GM12892 (cell line): ENCODE measurements at places on chromosomes 12 and 14.

GRCh38 chr14:101602466-101602840 lies 41.2 kb downstream of the DIO3 start:
- no peak for DNase-seq

- no peak for DNase-seq
These were observed 12.5 kb upstream of the EML1 start for GRCh38 chr14:99780690-99781089.

DNA sequence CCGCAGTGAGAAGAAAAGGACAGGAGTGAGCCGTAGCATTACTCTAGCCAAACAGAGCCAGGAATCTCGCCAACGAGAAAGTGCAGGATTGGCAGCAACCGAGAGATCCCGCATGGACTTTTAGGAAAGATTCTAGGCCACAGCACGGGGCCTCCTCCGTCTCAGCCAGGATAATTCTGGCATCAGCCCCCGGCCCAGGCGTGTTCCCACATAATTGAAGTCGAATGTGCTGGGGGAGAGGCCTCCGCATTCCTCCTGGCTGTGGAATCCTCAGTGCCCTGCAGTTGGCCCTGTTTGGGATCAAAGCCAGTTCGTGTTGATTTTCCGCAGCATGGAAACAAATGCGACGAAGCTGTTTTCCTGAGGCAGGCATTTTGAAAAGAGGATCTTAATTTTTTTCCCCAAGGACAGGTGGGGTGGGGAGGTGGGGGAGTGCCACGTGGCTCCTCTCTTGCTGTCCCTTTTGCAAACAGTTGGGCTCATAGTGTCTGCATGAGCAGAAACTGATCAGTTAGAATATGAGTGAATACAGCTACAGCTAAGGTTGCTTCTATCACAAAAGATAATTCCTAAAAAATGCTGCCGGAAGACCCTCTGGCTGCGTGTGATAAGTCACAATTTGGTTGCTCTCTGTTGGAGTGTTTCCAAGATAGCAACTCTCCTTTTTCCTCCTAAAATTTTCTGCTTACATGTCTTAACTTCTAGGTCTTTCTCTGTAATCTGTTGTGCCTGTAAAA lies 37.3 kb upstream of the ATXN2 start:
- DNase-seq, result no peak

DNA sequence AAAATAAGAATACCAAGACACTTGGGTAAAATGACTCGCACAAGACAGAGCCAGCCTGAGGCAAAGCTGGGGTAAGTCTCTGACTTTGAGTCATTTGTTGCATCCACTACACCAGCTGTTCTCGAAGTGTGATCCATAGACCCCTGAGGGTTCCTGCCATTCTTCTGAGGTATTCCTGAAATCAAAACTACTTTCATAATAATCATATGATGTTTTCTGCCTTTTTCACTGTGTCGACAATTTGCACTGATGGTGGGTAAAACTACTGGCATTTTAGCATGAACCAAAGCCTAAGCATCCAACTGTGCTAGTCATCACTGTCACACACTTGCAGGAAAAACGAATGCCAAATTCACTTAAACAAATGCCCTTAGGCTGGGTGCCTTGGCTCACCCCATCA lies 135.5 kb upstream of the FUT8 start:
- no peak for DNase-seq

- no peak for DNase-seq
These were observed 226.3 kb downstream of the ERC1 start for GRCh38 chr12:1217191-1217949.

- DNase-seq, result no peak
These were observed 357.9 kb downstream of the BCL11B start for GRCh38 chr14:98913967-98914650.

DNA sequence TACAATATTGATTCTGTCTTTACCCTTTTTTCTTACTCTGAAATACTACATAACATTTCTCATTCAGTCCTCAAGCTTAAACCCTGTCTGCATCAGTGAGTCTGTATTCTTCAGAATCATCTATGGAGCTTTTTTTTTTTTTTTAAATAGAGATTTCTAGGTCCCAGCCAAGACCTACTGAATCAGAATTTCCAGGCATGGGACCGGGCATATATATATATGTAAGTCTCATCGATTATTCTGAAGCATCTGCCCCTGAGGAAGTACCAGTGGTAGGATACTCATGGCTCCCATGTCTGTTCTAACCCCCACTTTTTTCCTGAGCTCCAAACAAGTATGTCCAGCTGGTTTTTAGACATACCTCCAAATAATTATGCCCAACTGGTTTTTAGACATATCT lies 6.1 kb downstream of the DDX47 start:
- no peak for DNase-seq

DNA sequence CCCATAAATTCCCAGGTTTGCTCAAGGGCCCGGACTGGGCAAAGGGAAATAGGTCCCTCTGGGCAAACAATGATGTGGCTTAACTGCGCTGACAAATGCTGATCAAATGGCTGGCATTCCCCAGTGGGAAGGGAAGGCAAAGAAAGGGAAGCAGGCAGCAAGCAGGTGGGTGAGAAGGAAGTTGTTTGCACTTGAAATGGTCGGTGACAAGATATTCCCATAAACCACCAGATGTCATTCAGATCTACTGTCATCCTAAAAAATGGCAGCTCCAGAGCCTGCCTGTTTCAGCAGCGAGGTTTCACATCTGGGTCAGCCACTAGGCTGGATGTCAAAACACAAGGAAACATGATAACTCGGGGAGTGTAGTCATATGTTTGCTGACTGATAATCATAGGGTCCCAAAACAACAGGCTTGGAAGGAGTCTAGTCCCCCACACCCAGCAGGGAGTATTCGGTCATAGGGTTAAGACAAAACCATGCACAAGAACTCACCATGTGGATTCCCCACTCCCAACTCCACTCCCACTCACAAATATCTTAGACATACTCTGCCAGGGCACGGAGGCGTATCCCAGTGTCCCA lies 37.9 kb upstream of the MDM1 start:
- no peak for DNase-seq

DNA sequence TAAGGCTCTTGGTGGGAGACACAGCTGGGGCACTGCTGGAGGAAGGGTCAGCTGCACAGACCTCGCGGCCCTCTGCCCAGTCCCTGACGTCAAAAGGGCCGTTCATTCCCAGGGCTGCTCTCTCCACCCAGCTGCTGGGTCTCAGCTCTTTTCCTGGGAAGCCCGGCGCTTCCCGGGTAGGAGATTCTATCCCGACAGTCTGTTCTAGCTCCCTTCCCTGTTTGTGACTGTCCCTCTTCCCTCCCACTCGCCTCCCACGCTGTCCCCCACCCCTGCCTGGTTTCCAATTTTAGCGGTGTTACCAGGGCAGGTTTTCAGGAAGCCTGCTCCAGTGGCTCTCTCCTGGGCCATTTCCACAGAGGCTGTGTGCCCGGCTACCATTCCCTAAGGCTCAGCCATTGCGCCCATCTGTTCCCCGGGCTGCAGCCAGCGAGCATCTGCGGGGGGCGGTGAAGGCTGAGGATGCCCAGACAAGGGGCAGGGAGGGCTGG lies 186.6 kb downstream of the CACNA1C start:
- no peak for DNase-seq

DNA sequence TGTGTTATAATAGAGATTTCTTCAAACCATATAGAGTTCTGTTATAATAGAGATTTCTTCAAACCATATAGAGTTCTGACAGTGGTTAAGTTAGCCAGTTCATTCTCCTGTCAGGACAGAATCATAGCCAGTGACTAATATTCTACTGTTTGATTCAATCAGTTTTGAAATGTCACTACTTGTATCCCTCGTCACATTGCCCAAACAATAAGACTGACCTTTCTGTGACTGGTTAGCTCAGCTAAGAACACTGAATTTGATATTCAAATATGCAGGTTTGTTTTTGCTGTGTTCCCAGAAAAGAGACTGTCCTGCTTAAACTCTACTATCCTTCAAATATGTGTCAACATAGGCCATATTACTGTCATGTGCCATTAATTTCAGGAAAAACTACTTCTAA lies 74.4 kb downstream of the ALG10B start:
- DNase-seq, result no peak
